Left lobe of liver (tissue), 2 donors: ENCODE measurements at places on chromosomes 16 and 17.

DNA sequence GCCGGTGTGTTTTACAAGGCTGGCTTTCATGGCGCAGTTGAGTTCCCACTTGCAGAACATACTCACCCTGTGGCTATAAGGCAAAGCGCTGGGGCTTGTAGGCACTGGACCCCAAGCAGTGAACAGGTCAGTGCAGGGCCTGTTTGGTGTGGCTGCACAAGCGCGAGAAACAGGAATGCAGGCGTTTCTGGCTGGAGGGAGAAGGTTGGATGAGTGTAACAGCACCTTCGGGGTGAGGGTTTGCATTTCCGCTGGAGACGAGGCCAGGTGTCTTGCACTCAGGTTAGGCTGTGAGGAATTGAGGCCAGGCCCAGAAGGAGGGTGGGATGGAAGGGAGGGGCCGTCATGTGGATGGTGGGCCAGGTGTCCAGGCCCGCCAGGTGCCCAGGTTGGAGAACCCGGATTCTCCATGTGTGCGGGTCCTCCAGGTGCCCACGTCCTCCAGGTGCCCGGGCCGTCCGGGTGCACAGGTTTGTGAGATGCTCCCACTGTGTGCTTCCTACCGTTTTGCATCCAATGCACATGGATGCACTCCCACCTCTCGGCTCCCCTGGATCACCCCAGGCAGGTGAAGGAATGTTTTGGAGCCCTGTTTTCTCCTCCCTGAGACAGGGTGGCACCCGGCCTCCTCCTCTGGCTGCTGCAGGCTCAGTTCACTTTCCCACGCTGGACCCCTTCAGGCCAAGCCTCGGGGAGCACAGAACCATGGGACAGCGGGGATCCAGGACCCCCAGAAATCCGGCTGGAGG, 46.0 kb downstream of the SLC7A5 start:
- no peak for DNase-seq

DNA sequence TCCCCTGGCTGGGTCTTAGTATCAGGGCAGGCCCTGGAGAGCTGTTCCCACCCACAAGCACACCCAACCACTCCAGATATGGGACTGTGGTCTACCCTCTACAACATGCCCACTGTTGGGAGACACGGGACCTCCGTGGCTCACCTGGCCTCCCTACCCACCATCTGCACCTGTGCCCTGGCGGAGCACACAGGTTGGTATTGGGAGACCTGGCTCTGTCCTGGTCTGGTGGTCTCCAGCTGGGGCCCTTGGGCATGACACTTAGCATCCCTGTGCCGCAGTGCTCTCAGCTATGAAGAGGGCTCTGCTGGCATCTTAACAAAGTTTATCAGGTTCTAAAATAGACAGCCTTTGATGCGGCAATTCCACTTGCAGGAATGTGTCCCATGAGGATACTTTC, 5.8 kb downstream of the C16orf95 start:
- DNase-seq = no peak

- no peak for DNase-seq
Observed at GRCh38 chr16:10971560-10971961, 27.2 kb downstream of the CLEC16A start.

GRCh38 chr17:21213638-21214014, 335 bp downstream of the TMEM11 start:
- DNase-seq = no peak

DNA sequence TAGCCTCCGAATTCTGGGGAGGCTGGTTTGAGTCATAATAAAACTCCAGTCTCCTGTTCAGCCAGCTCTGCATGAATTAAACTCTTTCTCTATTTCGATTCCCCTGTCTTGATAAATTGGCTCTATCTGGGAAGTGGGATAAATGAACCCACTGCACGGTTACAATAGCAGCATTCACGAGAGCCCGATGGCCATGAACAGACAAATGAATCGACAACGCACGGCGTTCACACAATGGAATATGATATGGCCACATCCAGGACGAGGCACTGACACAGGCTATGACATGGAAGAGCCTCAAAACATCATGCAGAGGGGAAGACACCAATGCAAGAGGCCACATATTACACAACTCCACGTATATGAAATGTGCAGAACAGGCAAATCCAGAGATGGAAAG, 5.6 kb upstream of the CARD14 start:
- DNase-seq = no peak

GRCh38 chr16:25925421-25925820, 233.7 kb downstream of the HS3ST4 start:
- no peak for DNase-seq

- no peak for DNase-seq
Observed at GRCh38 chr17:57090560-57091185, 5.6 kb downstream of the AKAP1 start.

- no peak for DNase-seq
Observed at GRCh38 chr16:83310816-83311215, 497.0 kb upstream of the HSBP1 start.

- peak; percentile 63 for DNase-seq
Observed at GRCh38 chr16:71537643-71538042, 11.4 kb downstream of the CHST4 start.

- DNase-seq = peak; percentile 91
Observed at GRCh38 chr17:7843536-7844291, 9.7 kb downstream of the KDM6B start.

DNA sequence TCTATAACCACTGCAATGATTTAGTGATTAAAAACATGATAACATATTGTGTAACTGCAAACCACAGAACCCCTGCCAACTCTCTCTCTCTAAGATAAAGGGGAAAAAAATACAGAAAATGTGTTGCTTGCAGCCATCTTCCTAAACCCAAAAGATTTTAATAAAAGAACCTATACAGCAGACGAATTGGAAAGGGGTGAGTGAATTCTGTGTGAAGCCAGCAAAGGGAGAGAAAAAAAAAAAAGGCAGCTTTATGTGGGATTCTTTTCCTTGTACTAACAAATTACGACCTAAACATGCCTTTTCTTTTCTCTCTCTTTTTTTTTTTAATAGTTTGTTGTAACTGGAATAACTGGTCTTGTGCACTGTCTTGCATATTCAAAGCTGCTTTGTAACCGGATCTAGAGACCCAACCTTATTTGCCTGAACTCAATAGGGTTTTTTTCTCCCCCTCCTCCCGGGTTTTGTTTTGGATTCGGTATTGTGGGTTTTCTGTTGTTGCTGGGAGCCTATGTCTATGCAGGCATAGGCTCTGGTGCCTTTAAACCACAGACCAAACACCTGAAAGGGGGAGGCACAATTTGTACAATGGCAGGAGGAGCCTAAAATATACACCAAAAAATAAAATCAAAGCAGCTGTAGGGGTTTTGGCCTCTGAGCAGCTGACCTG, 7.0 kb upstream of the ZFHX3 start:
- DNase-seq = no peak

DNA sequence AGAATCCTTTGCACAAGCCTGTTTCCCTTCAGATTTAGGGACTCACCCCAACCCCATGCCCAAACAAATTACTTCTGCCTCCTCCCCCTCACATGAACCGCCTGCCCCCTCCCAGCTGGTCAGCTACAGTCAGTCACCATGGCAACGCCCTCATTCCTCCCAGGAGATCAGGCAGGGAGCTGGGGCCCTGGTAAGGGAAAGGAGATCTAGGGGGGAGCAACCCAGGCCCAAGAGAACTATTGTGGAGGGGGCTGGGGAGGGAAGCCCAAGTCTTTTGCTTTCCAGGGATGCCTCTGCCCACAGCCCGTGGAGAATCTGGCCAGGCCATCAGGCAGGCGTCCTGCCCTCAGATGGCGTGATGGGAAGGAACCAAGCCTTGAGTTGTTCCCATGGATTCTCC, 2.8 kb downstream of the FAM171A2 start:
- no peak for DNase-seq
